ENCODE measurements at places on chromosomes 4 and X. TPM values are rescaled to one million over a fixed set of nuclear protein-coding genes. Genes with fewer than 3 reads are reported as not detected.

- no peak for DNase-seq
Observed at GRCh38 chrX:145848857-145849256, 31.2 kb downstream of the SLITRK2 start.

DNA sequence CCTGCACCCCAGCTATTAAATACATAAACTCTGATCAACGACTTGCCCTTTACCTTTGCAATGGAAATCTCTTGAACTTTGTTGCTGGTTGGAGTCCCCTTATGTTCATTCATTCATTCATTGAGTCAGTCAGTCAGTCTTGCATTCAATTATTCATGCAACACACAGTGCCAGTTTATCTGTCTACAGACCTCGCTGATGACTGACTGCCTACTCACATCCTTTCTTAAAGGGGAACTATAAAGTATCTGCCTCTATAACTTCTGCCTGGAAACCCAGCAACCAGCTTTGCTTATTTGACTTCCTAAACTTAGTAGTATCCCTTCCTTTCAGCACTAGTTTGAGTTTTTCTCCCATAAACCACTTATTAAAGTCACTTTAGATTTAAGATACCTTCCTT lies 620.8 kb upstream of the ADGRL3 start:
- no peak for DNase-seq

DNA sequence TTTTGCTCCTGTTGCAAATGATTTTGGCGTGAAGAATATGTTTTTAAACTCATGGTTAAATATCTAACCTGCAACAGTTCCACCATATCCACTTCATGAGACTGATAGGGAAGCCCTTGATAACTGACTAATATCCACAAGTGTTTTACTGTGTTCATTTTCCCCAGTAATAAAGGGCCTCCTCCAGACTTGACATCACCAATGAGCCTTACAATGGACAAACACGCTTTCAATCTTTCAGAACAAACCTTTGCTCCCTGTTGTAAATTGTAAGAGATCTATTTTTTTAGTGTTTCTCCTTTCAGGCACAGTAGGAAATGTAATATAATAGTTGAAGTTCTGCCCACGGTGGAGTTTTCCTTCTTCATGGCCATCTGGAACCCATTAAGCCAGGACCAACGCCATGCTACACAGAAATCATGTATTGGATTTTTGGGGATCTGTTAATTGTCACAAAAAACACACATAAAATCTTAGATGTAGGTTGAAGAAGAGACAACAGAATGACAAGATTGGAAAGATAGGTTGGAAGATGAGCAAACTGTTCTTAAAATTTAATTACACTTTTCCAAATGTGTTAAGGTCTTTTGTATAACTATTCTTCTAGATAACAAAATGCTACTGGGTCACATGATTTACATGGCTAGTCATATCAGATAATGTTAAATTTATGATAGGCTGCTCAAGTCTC lies 1030.1 kb downstream of the FSTL5 start:
- no peak for DNase-seq

- DNase-seq = no peak
Observed at GRCh38 chr4:110292994-110293744, 94.8 kb upstream of the ELOVL6 start.

The NAT8L gene
- 0.51 TPM for total RNA-seq

DNA sequence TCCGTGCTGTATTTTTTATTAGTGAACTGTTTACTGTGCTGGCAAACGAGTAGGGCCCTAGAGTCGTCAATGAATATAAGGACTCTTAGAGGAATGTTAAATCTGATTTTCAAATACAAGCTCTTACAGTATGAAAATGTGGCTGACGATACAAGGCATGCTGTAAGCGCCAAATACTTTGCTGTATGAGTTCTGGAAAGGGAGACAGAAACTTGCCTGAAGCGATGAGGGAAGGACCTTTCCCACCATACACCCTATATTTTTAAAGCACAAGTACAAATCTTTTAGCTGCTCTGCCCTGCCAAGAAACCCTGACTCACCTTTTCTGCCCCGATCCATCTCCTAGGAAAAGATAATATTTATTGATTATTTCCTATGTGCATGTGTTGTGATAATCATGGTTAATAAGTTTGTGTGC lies 15.7 kb upstream of the RUFY3 start:
- no peak for DNase-seq

- DNase-seq = no peak
Observed at GRCh38 chr4:8761824-8762205, 109.8 kb downstream of the HMX1 start.

- DNase-seq = no peak
Observed at GRCh38 chr4:80876810-80877209, 153.7 kb upstream of the BMP3 start.

GRCh38 chrX:46354481-46354880 lies 190.7 kb downstream of the ZNF674 start:
- no peak for DNase-seq

The C4orf50 gene
- 0.14 TPM for total RNA-seq

The SNCA gene
- 0.86 TPM for total RNA-seq

GRCh38 chr4:53100501-53101190 lies 238.5 kb downstream of the RASL11B start:
- no peak for DNase-seq

DNA sequence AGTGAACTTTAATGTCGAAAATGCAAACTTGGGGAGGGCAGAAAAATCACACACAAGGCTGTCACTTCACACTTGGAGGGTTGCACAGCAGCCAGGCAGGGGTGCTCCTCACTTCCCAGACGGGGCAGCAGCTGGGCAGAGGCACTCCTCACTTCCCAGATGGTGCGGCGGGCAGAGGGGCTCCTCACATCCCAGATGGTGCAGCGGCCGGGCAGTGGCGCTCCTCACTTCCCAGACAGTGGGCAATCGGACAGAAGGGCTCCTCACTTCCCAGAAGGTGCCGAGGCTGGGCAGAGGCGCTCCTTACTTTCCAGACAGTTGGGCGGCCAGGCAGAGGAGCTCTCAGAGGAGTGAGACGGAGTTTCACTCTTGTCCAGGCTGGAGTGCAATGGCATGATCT lies 90.6 kb downstream of the HMGB3 start:
- no peak for DNase-seq

DNA sequence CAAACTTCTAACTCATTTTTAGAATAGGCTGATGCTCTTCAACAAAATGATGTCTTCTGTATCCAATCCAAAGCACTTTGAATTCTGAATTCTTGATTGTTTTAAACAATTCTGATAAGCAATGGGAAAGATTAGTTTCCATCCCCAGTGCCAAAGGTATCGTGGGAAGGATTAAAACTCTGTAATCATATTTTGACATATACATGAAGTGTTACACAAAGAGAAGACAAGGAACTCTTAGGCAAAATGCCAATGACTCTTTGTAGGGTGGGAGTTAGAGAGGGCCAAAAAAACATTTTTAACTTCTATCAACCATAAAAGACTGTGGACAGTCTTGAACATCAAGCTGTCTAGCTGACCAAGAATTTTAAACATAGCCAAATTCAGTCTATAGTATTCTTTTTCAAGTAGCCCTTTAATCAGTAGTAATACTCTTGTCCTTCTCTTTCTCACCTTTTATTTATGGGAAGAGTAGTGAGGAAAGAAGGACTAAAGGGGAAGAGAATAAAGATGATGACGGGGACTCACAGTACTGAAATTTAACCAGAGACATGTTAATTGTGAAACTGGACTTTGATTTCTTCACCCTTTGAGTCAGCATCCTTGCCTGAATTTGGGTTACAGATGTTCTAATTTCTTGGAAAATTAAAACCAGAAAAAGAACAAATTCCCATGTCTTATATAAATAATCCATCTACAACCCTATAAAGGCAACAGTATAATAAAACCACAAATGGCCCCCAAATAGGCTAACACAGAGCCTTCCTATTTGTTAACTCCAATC lies 51.8 kb upstream of the VEGFD start:
- no peak for DNase-seq

DNA sequence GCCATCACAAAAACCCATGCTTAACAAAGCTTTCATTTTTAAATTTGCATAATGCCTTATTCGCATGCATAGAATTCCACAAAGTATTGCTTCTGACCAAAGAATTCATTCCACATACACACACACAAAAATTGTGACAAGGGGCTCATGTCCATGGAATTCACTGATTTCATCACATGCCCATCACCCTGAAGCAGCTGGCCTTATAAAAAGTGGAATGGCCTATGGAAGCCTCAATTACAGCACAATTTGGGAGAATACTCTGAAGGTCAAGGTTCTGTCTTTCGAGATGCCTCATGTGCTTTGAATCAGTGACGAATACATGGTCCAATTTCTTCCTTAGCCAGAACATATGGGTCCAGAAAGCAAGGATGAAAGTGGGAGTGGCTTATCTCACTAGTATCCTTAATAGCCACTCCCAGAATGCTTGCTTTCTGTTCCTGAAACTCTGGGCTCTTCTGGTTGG lies 165.7 kb downstream of the KDR start:
- no peak for DNase-seq

DNA sequence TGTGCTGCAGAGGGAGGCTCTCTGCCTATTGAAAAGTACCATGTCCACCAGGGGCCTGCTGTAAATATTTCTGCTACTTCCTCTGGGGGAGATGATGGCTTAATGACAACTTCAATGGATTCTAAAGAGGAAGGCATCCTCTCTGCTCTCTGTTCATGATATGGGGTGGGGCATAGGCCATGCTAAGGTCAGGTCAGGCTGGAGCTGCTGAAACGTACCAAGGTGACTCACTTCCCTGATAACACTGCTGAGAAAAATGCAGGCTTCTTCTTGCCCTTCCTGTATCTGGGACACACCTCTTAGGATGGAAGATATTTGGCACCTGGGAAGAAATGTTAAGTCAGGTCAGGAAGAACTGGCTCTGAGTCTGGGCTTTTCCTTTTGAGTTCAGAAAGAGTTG lies 31.5 kb downstream of the HS3ST1 start:
- DNase-seq = no peak

The HTR2C gene
- total RNA-seq = not detected

- DNase-seq = peak; percentile 60
Observed at GRCh38 chr4:182925298-182925757, 8.1 kb upstream of the DCTD start.

DNA sequence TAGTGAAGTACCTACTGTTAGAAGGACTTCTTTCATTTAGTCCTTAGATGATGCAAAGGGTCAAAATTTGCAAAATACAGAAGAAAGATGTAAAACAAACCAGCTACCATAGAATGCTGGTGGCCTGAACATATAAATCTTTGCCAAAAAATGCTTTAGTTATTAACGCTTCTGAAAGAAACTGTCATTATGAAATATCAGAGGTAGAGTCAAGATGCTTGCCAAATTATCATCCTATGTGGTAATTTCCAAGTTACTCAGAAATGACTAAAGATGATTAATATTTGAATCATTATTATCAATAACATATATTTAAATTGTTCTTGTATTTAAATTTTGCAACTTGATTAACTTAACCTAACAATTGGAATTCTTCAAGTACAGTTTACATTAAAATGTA lies 588.4 kb upstream of the FAM241A start:
- DNase-seq = no peak

The EXOC1L gene
- total RNA-seq = not detected

The MAGEA3 gene
- total RNA-seq = not detected

DNA sequence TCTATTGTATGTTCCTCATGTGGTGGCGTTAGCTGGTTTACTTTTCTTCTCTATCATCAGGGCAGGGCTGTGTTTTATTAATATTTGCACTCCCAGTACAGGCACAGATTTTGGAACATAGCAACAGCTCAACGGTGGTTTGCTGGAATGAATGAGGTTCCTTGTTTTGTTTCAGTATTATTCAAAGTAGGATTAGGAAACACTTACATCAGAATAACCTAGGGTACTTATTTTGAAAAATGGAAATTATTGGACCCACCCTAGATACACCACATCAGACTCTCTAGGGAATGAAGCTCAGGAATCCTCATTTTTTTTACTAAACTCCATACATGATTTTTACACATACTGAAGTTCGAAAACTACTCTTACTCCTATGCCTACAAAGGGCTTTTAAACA lies 108.8 kb upstream of the ENPEP start:
- DNase-seq = no peak

GRCh38 chr4:69836287-69836686 lies 23.7 kb downstream of the SULT1E1 start:
- DNase-seq = no peak

DNA sequence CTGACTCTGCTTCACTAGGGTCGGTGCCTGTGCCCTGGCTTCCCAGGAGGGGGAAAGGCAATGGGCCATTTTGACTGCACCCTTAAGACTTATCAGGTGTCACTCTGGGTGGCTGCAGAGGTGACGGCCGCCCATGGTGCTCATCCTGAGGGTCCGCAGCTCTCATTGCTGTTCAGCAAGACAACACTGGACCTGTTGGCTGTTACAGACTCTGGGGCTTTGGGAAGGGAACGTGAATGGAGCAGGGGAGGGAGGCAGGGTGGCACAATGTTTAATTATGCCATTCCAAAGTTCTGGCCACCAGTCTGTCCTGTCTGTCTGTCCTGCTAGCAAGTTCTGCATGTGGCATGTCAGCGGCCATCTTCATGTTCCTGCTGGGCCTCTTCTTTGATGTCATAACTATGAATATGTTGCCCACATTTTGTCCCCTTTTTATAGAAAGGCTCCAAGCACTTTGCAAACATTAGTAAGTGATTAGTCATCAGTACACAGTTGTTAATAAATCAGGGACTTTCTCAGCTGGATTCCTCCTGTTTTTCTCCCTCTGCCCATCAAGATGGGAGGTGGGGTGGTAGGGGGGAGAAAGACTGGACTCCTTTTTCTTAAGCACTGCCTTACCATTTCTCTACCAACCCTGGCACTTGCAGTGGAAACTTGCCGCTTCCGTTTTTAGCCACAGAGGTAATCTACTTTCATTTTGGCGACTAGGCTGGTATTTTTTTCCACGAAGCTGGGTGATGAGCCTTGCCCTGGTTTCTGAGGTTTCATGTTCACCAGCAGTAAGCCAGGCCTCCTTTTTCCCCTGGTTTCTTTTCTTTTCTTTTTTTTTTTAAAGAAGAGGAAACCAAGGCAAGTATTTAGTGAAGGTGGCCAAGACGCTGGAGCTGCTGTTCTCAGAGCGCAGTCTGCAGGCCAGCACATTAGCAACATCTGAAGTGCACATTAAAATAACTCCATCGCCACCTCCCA lies 88.6 kb upstream of the TRIM2 start:
- peak; percentile 83 for DNase-seq

DNA sequence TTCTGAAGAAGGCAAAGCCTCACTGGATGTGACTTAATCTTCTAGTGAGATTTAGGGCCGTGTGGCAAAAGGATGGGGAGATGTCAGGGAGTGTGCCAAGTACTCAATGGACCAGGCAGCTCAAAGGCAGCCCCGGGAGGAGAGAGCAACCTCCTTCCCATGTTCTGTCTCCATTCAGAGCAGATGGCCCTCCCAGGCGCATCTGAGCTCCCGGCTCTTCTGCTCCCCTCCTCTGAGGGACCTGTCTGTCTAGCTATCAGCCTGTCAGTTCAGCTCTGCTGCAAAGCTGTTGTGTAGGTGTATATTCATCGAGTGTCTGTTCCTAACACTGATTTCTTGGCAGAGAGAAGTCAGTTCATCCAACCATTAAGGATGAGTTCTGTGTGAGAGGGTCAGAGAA lies 10.9 kb upstream of the PORCN start:
- no peak for DNase-seq
